ENCODE measurements at places on chromosomes 4 and X.

GRCh38 chrX:122982521-122982920, 201.6 kb upstream of the GRIA3 start:
- DNase-seq, result no peak

- no peak for DNase-seq
Measured at GRCh38 chrX:1385253-1386223, 6.4 kb downstream of the SLC25A6 start.

GRCh38 chr4:30436394-30436793, 283.8 kb upstream of the PCDH7 start:
- no peak for DNase-seq

- DNase-seq, result no peak
Measured at GRCh38 chrX:18983666-18984380, at the start of gene PHKA2. Gene PHKA2 (minus strand): TSS chrX:18984114. CDS start chrX:18983932, 182 bp downstream.

GRCh38 chrX:48496660-48497059, 12.1 kb upstream of the PORCN start:
- no peak for DNase-seq

DNA sequence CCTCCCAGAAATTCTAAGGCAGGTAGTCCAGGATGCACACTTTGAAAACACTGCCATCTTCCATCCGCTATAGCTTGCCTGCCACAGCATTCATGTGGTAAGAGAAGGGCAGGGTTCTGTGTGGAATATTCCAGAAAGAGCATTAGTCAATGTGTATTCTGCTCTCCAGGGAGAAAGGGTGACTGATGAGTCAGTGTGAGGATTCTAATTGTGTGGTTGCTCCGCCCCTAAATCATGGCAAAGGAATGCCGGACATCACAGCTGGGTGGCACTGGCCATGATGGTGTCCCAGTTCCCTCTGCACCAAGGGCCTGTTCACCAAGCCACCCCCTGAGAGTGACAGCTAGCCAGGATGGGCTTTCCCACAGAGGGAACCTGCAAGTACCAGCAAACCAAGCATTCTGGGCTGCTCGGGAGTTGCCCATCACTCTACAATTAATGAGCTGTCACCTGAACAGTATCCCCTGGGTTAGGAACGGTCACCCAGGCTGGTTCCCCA, 9.5 kb downstream of the IDS start:
- no peak for DNase-seq

DNA sequence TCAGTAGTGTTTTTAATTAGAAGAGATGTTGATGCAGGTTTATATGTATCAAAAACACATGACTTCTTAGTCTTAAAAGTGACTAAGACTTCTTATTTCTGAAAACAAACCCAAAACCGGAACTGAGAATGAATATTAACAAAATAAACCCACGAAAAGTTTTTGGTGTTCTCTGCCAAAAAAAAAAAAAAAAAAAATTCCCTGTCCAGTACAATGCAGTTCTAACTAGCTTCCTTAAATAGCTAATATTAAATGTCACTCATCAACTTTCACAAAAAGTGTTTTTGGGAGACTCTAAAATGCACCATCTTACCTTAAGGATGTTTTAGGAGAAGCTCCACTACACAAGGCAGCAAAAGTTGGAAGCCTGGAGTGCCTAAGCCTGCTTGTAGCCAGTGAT, 2.0 kb downstream of the ANKRD37 start:
- no peak for DNase-seq

- no peak for DNase-seq
Measured at GRCh38 chrX:131907488-131908314, 115.4 kb upstream of the STK26 start.

GRCh38 chrX:42237956-42238355, 314.6 kb upstream of the CASK start:
- DNase-seq, result no peak
